ENCODE measurements at places on chromosomes 5 and 9.

DNA sequence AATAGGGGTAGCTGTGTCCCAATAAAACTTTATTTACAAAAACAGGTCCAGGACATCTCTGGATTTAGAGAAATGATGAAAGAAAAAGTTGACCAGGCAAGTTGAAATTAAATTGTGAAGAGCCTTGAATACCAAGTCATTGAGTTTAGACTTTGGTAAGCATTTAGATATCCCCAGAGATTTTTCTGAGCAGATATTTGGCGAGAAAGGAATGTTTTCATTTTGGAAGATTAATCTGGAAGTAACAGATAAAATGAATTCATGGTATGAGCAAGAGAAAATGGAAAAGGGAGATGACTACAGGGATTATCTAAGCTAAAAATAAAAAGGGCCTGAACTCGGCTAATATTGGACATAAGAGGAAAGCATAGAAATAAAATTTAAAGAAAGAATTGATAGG, 157.6 kb downstream of the ACTL7B start:
- H3K27me3 ChIP-seq: no peaks in the 10 kb centered on the region
- H3K27ac ChIP-seq: no peak overlapping the region
- H3K36me3 ChIP-seq: no peaks in the 10 kb centered on the region
- no peak for DNase-seq
- no peaks in the 10 kb centered on the region for H3K4me1 ChIP-seq

GRCh38 chr5:140391732-140392131, 9.9 kb upstream of the ANKHD1 start:
- no peaks in the 10 kb centered on the region for H3K27me3 ChIP-seq
- no peak overlapping the region for H3K27ac ChIP-seq
- H3K36me3 ChIP-seq: no peaks in the 10 kb centered on the region
- DNase-seq: no peak
- no peaks in the 10 kb centered on the region for H3K4me1 ChIP-seq

- no peak overlapping the region for H3K4me3 ChIP-seq
- H3K36me3 ChIP-seq: no peaks in the 10 kb centered on the region
- DNase-seq: no peak
- no peaks in the 10 kb centered on the region for H3K4me1 ChIP-seq
- no peaks in the 10 kb centered on the region for H3K27me3 ChIP-seq
- H3K27ac ChIP-seq: no peak overlapping the region
Measured at GRCh38 chr9:134683714-134684374, 42.2 kb downstream of the COL5A1 start.

DNA sequence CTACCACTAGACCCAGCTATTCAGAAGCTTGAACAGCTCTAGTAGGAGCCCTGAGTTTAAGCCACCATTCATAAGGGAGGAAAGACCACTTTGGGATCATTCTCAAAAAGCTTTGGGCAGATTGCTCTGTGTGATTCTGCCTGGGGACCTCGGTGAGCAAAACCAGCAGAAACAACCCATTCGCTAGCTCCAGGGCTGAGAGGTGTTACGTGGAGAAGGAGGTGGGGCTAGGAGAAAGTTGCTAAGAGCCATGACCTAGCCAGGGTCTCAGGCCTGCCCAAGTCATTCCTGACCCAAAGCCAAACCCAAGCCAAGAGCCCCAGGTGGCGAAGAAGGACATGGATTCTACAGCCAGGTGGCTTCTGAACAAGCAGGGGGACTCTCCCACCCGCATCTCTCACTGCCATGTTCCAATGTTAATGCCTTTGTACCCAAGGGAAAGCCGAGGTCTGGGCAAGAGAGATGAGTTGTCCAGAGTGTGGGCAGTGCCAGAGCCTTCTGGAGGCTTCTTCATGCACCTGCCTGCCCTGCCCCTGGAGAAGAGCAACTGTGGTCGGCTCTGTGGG, 4.0 kb upstream of the BARHL1 start:
- peaks cover 8% of the 10 kb centered on the region for H3K4me1 ChIP-seq
- H3K27ac ChIP-seq: no peak overlapping the region
- H3K4me3 ChIP-seq: no peak overlapping the region
- H3K27me3 ChIP-seq: peaks cover 76% of the 10 kb centered on the region

DNA sequence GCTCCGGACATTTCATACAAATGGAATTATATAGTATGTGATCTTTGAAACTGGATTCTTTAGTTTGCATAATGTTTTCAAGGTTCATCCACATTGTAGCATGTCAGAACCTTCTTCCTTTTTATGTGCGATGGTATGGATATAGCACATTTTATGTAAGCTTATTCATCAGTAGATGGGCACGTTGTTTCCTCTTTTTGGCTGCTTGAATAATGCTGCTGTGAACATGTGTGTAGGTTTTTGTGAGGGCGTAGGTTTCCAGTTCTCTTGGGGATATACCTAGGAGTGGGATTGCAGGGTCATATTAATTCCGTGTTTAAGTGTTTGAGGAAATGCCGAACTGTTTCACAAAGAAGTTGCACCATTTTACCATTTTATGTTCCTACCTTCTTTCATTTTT, 187.8 kb downstream of the NR3C1 start:
- H3K36me3 ChIP-seq: peaks cover 6% of the 10 kb centered on the region
- H3K4me3 ChIP-seq: no peak overlapping the region
- peaks cover 38% of the 10 kb centered on the region for H3K4me1 ChIP-seq
- H3K27ac ChIP-seq: no peak overlapping the region

DNA sequence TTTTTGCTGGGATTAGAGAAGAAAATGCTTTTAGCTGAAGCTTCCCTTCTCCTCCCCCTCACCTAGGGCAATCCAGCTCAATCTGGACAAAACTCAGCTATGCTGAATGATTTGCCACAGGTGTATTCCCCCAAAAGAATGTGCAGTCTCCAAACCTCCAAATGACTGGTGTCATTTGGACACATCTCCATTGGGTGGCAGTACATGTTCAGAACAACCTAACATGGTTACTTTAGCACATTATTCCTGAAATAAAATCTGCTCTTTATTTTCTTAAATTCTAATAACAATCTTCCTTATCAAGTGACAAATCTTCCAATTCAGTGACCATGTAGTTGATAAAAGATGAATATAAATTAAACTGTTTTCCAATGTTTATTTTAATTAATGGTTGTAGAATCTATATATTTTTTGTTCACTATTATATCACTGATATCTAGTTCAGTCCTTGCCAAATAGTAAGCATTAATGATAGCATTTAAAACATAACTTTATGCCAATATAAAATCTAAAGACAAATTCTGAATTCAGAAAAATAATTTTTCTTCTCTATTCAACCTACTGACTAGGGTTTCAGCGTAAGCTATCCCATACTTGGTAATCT, 61.3 kb upstream of the MOCS2 start:
- no peak overlapping the region for H3K27ac ChIP-seq
- H3K36me3 ChIP-seq: no peaks in the 10 kb centered on the region
- DNase-seq: no peak
- H3K4me1 ChIP-seq: no peaks in the 10 kb centered on the region

- peaks cover 2% of the 10 kb centered on the region for H3K4me1 ChIP-seq
- H3K4me3 ChIP-seq: no peak overlapping the region
- DNase-seq: no peak
- H3K27ac ChIP-seq: no peak overlapping the region
- no peaks in the 10 kb centered on the region for H3K36me3 ChIP-seq
Measured at GRCh38 chr9:104686081-104686480, 8.2 kb upstream of the OR13D1 start.

DNA sequence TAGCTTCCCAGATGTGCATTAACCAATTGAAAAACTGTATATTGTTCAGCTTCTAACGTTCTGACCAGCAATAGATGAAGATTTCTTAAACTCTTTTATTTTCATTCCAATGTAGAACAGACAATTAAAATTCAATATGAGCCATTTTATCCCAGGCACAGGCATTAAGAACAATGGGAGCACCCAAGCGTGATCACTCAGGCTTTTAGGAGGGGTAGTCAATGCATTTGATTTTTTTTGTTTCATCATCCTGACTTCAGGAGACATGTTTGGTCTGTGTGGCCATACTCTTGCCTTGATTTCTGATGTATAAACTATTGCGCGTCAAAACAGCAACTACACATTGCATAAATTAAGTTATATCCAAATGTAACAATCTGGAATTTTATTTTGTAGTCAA, 653.0 kb upstream of the RORB start:
- no peaks in the 10 kb centered on the region for H3K36me3 ChIP-seq
- no peak overlapping the region for H3K27ac ChIP-seq
- H3K4me1 ChIP-seq: no peaks in the 10 kb centered on the region

DNA sequence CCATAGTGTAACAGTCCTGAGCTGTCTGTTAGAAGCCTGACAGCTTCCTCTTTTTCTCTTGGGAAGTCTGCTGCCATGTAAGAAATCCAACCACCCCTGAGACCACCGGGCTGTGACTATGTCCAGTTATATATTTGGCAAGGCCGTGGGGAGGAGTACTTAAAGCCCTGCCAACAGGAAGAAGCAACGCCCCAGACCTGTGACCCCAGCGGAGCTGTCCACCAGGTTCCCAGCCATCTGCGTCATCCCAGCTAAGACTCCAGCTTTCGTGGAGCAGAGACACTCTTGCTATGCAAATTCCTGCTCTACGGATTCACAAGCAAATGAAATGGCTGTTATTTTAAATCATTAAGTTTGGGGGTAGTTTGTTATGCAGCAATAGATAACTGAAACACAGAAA, 417.3 kb downstream of the TLE4 start:
- H3K36me3 ChIP-seq: no peaks in the 10 kb centered on the region
- no peaks in the 10 kb centered on the region for H3K4me1 ChIP-seq
- no peak for DNase-seq
- H3K27me3 ChIP-seq: no peaks in the 10 kb centered on the region

DNA sequence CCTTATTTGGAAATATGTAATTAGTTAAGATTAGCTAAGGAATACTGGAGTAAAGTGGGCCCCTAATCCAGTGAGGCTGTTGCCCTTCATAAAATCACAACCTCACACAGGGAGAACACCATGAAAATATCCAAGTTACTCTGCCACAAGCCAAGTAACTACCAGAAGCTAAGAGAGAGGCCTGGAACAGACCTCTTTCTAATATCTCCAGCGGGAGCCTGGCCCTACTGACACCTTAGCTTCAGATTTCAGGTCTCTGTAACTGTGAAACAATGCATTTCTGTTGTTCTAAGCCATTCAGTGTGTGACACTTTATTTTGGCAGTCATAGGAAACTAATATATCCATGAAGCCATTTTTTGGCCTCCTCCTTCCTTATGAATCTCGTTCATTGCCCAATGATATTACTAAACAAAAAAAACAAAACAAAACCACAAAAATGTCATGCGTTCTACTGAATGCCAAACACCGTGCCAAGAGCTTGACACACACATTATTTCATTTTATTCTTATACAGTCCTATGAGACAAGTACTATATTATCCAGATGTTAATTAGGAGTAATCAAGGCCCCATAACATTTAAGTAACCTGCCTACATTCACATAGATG, 699.0 kb downstream of the MAT2B start:
- no peaks in the 10 kb centered on the region for H3K4me1 ChIP-seq
- no peak overlapping the region for H3K4me3 ChIP-seq
- H3K36me3 ChIP-seq: no peaks in the 10 kb centered on the region

DNA sequence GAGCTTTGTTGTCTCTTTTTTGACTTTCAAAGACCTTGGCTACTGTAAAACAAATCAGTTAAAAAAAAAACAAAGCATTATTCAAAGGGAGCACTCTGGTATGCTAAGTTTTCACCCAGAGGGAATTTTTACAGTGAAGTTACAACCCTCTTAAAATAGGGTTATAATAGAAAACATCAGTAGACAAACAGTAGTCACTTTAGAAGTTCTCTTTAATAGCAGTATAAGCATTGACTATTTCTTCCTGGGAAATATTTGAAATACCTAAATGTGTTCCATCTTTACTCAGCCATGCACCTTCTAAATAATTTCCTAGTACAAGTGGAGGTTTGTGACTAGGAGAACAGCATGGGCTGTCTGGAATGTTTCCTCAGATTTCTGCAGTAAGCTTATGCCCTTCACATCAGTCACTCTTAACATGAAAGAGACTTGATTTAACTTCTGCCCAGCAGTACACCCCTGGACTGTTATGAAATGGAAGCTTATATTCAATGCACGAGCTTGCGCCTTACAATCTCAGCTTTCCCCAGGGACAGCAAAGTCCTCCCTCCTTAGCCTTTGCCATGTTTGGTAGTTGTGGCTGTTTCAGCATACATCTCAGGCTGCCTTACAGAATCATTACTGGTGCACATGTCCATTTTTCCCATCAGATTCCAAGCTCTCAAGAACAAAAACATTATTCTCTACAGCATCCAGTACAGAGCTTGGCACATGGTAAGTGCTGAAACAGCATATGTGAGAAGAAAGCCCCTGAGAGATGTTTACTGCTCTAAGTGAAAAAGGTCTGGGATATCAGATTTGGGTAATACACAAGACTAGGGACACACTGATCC, 191.5 kb downstream of the ZNF608 start:
- H3K27me3 ChIP-seq: peaks cover 2% of the 10 kb centered on the region
- no peak overlapping the region for H3K4me3 ChIP-seq
- no peaks in the 10 kb centered on the region for H3K36me3 ChIP-seq
- no peak overlapping the region for H3K27ac ChIP-seq
- DNase-seq: no peak

GRCh38 chr5:14200312-14200990, 57.3 kb downstream of the TRIO start:
- H3K4me3 ChIP-seq: no peak overlapping the region
- no peak for DNase-seq
- peaks cover 5% of the 10 kb centered on the region for H3K27me3 ChIP-seq
- no peak overlapping the region for H3K27ac ChIP-seq
- H3K36me3 ChIP-seq: no peaks in the 10 kb centered on the region
- H3K4me1 ChIP-seq: peaks cover 13% of the 10 kb centered on the region

DNA sequence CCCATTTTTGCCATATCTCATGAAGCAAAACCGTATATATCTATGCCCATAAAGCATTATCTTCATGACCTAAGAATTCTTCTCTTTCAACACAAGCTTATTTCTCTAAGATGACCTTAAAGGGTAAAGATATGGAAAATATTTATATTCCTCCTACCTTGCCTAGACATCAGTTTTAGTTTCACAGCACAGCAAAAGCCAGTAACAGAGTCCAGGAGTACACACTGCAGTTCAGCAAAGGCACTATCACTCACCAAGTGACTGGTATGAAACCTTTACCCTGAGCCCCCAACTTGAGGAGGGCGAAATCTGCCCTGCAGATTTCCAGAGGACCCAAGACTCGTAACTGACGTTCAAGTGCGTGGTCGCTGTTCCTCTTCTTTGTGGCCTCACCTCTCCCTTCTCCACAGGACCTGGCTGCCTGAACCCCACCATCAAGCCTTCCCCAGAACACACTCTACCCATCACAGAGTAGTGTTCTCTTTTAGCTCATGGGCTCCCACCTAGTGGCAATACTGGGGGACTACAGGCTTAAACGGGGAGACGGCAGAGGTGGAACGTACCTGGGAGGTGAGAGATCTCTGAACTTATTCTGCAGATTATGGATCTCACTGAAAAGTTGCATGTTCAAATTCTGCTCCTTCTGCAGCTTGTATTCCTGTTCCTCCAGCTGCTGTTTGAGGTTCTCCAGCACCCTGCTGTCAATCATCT, 141.0 kb downstream of the CDK5RAP2 start:
- H3K27me3 ChIP-seq: no peaks in the 10 kb centered on the region
- peaks cover 69% of the 10 kb centered on the region for H3K36me3 ChIP-seq
- no peak overlapping the region for H3K27ac ChIP-seq
- peaks cover 17% of the 10 kb centered on the region for H3K4me1 ChIP-seq

DNA sequence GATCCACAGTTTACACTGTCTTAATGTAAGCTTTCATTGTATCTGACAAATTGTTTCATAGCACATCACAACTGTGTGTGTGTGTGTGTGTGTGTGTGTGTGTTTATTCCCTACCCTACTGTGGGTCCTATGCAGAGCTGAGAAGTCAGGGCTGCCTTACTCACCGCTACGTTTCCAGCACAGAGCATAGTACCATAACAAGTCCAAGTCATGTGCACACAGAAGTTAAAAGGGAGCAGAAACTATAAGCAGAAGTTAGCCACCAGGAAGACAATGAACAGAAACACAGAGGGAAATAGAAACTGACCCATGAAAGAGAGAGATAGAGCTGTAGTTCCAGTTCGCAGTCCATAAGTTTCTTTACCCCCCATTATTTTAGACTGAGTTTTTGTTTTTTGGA, 38.2 kb upstream of the DMXL1 start:
- H3K27ac ChIP-seq: no peak overlapping the region
- no peaks in the 10 kb centered on the region for H3K27me3 ChIP-seq
- no peak for DNase-seq
